PC-9 (cell line): ENCODE measurements at places on chromosomes 3 and 15. TPM values are rescaled to one million over a fixed set of nuclear protein-coding genes. Genes with fewer than 3 reads are reported as not detected.
A peak's percentile ranks its signal among the peaks of the same experiment; 100 is the strongest.

GRCh38 chr3:184678317-184679055 is 33.4 kb downstream of the MAGEF1 start:
- DNase-seq: no peak

SERINC4 gene
- total RNA-seq: 0.46 TPM in 1 of 2 replicates, not detected in the other

DNA sequence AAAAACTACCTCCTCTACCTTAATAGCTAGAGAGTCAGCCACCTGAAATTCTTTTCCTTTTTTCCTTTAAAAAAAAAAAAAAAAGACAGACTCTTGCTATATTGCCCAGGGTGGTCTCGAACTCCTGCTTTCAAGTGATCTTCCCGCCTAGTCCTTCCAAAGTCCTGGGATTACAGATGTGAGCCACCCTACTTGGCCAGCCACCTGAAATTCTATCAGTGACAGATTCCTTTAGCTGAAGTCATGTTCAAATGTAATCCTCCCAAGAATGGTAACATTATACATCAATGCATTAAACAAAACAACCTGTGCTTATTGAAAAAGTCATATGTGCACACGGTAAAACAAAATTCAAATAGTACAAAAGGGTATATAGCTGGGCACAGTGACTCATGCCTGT is 51.8 kb upstream of the ATOSA start:
- no peak for DNase-seq

LARP6 gene
- total RNA-seq: 31.2 and 33.4 TPM in 2 replicates

- no peak for DNase-seq
Measured at GRCh38 chr3:12302564-12302963, 13.7 kb downstream of the PPARG start.

CPA3 gene
- not detected in 2 replicates for total RNA-seq

GRCh38 chr15:26838742-26839460 is 28.0 kb upstream of the GABRA5 start:
- DNase-seq: peak; percentile 5

GRCh38 chr3:60703956-60704736 is 547.1 kb downstream of the FHIT start:
- no peak for DNase-seq

GRCh38 chr3:53426918-53427317 is 67.5 kb upstream of the CACNA1D start:
- DNase-seq: no peak

GRCh38 chr3:63918321-63918720 is 6.1 kb upstream of the SCAANT1 start:
- DNase-seq: peak; percentile 66

DNA sequence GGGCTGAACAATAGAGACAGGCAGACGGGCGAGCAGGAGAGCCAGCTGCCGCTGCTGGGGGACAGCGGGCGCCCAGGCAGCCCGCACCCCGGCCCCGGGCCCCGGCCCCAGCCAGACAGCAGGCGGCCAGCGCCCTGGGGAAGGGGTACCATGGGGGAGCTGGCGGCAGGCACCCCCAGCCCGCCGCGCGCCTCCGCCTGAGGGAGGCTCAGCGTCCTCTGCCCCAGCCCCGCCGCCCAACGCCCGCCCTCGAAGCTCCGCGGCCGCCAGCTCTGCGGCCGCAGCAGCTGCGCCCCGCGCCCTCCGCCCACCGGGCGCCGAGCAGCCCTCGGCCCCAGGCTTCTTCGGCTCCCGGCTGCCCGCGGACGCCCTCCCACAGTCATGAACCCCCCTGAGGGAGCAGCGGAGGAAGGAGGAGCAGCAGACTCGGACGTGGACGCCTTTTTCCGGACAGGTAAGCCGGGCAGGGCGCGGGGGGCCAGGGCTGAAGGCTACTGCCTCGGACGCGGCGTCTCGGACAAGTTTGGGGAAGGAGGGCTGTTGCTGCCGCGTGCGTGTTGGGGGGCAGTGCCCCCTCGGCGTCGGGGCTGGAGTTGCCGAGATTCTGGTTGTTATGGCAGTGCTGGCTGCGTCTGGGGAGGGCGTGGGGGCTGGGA is 41.6 kb upstream of the ROPN1 start:
- no peak for DNase-seq

GRCh38 chr3:71092665-71093064 is 490.9 kb downstream of the FOXP1 start:
- no peak for DNase-seq

GRCh38 chr3:130707902-130708601 is 38.6 kb downstream of the PIK3R4 start:
- DNase-seq: no peak

DNA sequence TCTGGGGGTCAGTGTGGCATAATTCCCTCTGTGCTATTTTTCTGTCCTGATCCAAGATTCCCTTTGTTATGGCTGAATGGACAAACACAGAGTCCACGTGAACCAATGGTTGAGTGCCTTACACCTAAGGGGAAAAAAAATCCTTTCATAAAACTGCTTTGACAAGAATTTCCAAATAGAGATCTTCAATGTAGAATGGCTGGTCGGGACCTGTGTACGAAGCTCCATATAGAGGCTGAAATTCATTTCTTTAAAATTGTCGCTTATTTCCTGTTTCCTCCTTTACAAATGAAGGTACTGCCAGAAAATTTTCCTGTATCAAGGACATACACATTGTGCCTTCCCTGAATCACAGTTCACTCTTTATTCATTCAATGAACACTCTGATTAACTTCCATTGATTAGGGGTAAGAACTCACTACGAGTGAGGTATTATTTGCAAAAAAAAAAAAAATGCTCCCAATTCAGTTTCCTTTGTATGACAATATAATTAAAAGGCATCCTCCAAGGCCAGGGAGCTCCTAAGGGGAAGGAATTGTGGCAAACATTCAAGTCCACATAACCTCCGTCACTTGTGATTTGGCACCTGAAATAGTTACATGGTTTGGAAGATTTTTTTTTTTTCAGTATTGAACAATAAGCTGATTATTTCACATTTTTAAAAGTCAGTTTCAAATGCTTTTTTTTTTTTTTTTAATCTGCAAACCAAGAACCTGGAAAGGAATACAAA is 293.8 kb downstream of the MEX3B start:
- no peak for DNase-seq

- DNase-seq: no peak
Measured at GRCh38 chr3:178964551-178964950, 107.1 kb downstream of the ZMAT3 start.

DNA sequence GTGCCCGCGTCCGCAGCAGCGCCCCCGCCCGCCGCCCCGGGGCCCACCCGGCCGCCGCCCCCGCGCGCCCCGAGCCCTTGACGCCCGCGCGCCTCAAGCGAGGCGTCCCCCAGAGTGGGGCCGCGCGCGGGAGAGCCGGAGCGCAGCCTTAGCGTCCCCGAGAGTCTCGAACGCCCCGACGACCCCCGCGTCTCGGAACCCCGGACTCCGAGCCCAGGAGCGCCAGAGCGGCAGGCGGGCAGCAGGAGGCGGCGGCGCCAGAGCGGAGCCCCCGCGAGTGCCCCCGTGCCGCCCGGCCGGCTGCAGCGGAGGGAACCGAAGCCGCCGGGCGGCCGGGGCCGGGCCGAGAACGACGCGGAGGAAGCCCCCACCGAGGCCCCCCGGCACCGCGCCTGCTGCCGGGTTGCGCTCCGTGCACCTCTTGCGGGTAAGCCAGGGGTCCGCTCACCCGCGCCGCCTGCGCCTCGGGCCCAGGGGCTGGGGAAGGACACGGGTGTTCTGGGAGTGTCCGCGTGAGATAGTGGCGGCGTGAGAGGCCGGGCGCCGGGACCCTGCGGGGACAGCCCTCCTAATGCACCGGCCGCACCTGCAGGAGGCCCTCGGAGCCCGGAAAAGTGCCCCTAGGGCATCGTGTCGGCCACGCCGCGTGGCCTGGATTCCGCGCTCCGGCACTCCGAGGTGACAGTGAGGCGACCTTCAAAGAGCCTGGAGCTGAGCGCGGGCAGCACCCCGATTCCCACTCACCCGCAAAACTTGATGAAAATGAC is 52.0 kb upstream of the ULK4 start:
- DNase-seq: no peak

- no peak for DNase-seq
Measured at GRCh38 chr3:14431452-14431916, 29.1 kb downstream of the SLC6A6 start.

SLC33A1 gene
- 22.4 and 28.6 TPM in 2 replicates for total RNA-seq

DNA sequence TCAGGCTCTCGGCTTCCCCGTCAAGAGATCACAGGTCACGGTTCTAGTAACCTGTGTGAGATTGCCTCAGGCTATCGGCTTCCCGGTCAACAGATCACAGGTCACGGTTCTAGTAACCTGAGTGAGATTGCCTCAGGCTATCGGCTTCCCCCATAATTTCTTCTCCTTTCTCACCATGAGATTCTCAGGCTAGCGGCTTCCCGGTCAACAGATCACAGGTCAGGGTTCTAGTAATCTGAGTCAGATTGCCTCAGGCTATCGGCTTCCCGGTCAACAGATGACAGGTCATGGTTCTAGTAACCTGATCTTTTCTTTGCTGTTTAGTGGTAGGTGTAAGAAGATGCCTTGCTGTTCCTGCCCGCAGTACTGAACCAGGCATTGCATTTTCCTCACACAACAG is 418.2 kb upstream of the ZNF717 start:
- DNase-seq: peak; percentile 0

GRCh38 chr3:179981646-179982045 is 55.1 kb downstream of the PEX5L start:
- no peak for DNase-seq

DNA sequence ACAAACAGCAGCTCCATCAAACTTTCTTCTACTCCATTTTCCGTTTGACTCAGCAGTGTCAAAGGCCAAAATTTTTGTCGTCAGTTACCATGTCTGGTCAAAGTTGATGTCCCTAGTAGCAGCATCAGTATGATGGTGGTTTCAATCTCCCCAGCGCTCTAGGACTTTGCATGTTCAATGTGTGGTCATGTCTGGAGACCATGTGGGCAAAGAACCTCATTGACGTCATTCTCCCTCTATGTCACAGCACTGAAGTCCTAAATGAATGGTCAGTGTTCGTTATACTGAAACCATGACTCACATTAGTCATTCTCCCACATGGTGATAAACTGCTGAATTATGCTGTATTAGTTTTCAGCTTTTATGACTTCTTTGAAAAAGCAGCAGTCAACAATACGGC is 23.2 kb downstream of the SHC4 start:
- DNase-seq: no peak

DNA sequence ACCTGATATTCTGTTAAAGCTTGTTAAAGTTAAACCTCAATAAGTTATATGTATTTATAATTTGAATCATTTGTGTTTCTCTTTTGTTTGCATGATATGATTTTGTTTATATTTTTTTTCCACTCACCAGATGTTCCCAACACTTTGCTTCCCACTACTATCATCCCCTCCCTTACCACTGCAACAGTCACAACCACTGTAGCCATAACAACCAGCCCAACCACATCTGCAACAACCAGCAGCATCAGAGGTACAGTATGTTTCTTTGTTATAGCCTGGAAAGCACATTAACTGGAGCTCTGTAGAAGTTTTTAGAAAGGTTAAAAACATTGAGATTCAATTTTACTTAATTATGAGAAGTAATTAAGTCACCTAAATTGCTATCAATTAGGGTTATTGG is 1011.9 kb downstream of the VGLL3 start:
- no peak for DNase-seq
